ENCODE measurements at places on chromosomes 11 and 22.

- peak; percentile 71 for DNase-seq
Measured at GRCh38 chr22:25777870-25778269, 35.9 kb downstream of the MYO18B start.

GRCh38 chr22:31055635-31056159 is 25.4 kb upstream of the SMTN start:
- peak; percentile 90 for DNase-seq

GRCh38 chr11:101446726-101447125 is 137.1 kb downstream of the TRPC6 start:
- peak; percentile 35 for DNase-seq

DNA sequence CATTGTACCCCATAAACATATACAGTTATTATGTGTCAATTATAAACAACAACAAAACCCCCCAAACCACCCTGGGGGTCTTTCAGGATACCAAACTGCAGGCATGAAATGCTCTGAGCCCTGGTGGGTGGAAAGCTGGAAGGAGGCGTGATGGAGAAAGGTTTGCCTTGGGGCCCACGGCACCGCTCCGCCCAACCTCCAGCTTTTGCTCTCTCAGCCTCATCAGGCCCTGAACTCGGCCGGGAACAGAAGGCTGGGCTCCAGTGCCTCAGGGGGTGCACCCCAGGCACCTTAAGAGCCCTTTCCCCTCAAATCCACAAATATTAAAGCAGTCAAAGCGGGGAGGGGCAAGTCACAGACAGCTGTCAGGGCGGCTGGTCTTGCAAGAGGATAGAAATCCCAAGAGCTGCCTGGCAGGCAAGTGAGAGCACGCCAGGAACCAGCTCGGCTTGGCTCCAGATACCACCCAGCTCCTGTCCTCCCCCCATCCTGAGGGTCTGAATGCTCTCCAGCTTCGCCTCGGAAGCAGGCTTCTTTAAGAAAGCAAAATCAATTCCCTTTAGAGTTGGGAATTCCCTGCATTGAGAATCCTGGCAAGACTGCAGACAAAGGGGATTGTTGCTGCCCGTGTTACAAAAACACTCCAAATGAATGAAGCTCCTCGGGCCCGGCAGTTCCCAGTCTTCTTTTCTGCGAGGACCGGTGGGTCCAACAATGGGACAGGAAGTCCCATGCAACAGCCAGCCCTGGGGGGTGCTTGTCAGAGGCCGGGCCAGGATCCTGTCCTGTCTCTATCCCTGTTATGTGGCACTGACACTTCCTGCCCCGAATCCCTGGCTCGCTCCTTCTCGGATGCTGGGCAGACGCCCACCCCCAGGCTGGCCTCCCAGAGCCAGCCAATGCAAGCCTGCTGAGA is 80.8 kb downstream of the NAT10 start:
- DNase-seq, result no peak

GRCh38 chr11:47928426-47928825 is 51.9 kb upstream of the PTPRJ start:
- DNase-seq, result no peak

GRCh38 chr11:97739932-97740800 is 1280.6 kb upstream of the CNTN5 start:
- DNase-seq, result no peak

DNA sequence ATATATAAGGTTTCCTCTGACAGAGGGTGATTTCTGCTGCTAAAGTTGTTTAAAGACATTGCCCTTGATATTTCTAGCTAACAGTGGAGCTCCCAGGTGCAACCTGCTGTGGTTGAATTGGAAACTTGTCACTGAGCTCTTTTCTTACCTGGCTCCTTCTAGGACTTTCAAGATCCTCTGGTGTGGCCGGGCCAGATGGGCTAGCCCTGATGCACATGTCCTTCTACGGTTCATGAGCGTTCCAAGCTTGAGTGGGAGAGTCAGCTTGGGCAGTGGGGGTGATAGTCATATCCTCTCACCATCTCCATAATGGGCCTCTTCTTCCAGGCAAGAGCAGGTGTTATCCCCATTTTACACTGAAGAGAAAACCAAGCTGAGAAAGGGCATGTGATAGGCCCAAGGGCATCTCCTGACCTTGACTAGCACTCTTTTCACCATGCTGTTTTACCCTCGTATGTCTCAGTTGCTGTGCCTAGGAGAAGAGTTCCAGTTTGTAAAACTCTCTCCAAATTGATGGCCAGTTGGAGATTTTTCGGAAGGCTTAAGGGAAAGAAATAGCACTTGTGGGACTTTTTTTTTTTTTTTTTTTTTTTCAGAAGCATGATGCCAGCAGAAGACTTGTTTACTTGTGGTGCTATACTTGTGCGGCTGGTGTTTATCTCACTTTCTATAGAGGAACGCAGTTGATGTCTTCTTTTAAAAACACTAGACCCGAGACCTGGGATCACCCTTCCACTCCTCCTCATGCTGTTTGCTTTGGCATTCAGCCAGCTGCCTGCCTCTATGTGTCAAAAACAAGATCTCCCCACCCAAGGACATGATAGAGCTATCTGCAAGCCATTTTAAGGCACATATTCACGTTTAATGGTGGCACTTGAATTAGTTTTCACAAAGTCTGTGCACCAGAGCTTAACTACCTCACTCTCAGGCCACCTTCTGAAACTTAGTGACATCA is 32.6 kb downstream of the TEAD1 start:
- DNase-seq, result no peak

DNA sequence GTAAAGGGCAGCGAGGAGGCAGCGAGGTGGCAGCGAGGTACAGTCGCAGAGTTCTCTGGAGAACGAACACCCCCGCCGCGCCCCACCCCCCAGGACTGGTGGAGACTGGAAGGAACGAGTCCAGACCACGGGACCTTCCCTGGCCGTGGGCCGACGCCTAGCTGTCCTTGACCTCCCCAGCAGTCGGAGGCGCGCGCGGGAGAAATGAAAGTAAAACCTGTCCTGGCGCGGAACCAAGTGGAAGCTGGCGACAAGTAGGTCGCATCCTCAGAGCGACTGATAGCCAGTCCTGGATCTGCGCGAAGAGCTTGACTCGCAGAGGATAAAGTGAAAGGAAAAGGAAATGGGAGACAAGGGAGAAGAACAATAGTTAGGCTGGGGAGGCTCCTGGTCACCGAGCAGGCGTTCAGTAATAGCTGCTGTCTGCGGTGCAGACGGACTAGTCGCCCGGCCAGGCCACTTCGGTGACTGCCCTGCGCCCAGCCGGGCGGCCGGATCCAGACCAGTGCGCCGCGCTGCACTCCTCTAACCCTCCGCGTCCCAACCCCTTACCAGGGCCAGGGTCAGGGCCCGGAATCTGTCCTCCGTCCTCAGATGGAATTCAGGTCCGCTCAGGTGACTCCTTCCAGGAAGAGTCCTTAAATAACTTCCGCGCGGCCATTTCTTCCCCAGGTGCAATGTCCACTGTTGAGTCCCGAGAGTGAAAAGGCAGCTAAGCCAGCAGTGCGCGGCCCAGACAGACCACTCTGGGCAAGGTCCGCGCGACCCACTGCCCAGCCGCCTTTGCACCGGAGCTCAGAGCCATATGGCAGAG is 1.9 kb upstream of the ADM start:
- DNase-seq, result peak; percentile 69

DNA sequence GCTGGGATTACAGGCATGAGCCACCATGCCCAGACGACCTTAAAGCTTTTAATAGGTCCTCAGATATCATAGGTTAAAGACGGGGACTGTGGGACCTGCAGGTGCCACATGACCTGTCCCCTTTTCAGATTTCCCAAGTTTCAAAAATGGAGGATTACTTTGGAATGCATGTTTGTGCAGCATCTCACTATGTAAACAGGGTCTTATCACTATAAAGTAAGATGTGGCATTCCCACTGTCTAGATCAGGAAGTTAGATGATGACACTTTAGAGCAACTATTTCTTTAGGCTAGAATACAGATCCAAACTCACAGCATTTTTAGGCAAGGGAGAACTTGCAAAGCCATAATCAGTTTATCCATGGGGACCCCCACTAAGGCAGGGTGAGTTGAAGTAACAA is 92.8 kb downstream of the USP35 start:
- DNase-seq, result no peak

GRCh38 chr11:100892886-100893285 is 205.8 kb downstream of the ARHGAP42 start:
- no peak for DNase-seq

DNA sequence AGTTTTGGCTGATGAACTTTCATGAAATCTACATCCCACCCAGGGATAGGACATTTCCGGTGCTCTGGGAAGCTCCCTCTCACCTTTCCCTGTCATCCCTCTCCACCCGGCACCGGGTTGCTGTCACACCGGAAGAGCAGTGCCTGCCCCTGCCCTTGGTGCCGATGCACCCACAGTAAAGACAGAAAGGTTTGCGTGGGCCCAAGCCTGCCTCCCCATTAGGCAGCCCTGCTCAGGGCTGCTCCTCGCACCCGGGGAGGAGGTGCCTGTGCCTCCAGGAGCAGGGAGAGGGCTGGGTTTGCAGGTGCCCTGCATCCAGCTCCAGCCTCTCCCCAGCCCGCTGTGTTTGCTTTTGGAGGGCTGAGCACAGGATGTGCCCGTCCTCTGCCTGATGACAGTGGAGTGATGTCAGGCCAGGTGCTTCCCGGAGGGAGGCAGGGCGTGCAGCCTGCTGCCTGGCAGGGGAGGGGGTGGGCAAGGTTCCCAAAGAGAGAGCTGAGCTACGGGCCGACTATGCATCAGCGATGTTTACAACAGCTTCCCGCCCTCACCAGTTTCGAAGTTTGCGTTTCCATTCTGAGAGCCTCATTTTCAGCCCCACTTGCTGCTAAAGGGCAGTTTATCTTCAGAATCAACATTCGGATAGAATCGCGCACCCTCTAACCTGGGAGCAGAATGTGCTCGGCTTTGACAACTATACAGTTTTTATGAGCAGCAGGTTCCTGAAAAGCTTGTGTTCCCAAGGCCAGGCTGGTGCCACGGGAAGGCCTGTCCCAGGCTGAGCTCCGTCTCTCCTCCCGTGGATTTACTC is 83.2 kb upstream of the CLDN5 start:
- no peak for DNase-seq

DNA sequence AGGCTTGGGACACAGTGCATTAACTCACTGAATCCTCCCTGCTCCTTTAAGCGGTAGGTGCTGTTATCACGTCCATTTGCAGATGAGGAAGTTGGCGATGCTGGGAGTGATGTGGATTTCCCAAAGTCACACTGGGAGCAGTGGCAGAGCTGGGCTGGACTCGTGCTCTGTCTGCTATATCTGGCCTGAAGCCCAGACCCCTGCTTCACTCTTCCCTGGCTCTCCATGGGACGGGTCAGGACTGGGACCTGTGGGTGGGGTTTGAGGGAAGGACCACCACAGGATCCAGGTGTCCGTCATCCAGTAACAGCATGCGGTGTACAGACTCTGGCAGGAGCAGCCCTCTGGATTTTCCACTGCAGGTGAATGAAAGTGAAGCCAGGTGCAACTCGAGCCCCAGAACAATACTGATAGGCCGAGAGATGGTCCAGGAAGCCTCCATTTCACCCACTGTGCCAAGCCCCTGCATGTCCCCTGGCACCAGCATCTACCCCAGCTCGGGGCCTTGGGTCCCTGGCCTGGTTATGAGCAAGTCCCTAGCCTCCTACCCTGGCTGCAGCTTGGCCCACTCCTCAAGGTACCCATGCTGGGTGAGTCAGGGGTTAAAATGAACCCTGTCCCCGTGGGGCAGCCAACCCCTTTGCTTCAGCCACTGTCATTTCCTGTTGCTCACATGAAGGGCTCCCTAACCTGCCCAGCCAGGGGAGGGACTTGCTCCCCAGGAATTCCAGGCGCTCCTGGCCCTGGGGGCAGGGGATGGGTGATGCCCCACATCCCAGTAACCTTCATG is 4.2 kb downstream of the USP2 start:
- DNase-seq, result no peak

- DNase-seq, result no peak
Measured at GRCh38 chr11:41494716-41495115, 35.3 kb upstream of the LRRC4C start.

GRCh38 chr11:22666688-22667439 is 453 bp downstream of the GAS2 start:
- peak; percentile 23 for DNase-seq

- DNase-seq, result no peak
Measured at GRCh38 chr22:40634119-40634903, 2.2 kb downstream of the MRTFA start.

DNA sequence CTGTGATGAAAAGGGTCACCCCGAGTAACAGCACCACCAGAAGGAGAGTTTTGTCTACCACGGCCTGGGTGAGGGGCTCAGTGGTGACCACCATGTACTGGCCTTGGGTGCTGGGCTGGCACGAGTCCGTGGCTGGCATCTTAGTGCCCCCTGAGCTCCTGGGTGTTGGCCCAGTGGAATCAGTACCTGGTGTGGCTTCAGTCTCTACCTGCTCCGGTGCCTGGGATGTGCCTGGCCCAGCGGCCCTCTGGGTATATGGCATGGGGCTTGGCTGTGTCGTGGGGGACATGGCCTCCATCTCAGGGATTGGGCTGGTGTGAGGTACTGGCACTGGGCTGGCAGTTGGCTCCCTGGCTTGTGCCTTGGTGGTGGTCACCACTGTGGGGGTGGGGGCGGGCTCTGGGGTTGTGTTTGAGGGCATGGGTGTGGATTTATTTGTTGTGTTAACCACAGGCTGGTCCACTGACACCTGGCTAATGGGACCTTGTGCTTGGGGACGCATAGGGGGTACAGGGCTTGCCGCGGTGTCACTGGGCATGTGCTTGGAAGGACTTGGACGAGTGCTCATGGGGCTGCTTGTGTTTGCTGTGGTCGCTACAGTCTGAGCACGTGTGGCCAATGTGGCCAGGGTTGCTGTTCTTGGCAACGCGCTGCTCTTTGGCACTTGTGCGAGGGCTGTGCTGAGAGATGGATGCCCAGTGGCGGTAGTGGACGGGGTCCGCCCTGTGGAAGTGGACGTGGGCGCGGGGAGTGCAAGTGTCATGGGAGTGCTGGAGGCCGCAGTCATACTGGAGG is 9.8 kb downstream of the C11orf24 start:
- no peak for DNase-seq

DNA sequence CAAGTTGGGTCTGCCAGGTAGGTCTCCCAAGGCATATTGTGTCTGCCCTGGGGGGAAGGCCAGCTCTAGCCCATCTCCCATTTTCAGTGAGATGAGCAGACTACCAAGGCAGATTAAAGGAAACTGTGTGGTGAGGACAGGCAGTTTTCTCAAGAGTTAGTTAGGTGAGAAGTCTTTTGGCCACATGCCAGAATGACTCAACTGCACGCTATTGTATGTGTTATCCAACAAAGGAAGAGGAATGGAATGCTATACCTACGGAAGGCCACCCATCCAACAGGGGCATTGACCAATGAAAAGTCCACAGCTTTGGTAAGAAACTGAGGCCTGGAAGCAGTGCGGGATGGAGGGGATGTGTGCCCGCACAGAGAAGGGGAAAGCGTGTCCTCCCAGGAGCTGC is 941.7 kb downstream of the NTM start:
- peak; percentile 32 for DNase-seq
